ENCODE measurements at places on chromosomes 7 and 10.

DNA sequence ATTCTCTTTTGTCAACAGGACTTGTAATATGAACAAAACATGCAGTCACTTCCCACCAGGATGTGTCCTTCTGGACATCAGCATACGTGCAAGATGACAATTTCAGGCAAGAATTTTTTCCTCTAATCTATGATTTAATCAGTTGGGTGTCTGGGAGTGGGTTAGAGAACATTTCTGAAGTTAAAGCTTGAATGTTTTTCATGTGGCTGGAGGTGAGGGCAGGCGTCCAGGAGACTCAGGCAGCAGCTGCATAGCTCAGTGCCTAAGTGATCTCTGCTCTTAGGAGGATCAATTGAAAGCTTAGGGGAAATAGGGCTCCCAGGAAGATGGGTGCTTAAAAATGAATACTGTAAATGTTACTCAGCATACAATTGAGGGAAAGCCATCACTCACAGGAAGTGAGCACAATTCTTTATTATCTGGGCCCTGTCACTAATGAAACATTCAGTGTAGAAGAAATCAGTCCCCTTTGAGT, 457.6 kb upstream of the KLF6 start:
- peak; percentile 61 for DNase-seq

DNA sequence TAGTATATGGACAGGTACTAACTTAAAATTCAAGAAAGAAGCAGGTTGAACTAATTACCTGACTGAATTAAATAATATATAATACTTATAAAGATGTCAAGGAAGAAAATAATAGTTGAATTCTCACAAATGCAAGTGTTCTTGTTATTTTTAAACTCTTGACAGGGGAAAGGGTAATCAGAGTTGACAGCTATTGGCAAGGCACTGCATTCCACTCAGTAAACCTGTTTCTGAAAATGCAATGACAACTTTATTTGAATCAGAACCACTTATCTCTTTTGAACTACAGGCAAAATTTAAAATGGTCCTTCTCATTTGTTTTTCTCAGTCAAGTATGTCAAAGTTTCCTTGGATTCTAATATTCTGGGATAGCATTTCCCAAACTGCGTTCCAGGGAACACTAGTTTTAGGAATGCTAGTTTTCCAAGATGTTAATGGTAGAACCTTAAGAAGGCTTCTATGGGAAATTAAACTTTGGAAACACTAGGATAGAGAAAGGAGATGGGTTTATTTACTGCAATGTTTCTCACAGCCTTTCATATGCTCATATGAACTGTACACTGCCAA, 103.7 kb upstream of the LRRN3 start:
- DNase-seq: no peak

- DNase-seq: peak; percentile 95
Observed at GRCh38 chr7:131164025-131164925, 163.4 kb upstream of the MKLN1 start.

DNA sequence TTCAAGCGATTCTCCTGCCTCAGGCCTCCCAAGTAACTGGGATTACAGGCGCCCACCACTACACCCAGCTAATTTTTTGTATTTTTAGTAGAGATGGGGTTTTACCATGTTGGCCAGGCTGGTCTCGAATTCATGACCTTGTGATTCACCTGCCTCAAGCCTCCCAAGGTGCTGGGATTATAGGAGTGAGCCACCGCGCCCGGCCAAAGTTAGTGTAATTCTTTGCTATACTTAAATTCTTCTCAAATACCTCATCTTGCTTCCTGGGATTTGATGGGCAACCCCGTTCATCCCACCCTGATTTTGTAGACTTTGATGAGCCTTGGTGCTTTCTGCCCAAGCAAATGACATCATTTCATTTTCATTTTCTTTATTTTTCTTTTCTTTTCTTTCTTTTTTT, 54.5 kb downstream of the PAX2 start:
- no peak for DNase-seq

GRCh38 chr10:109987452-109988211, 20.2 kb upstream of the ADD3 start:
- DNase-seq: peak; percentile 41

DNA sequence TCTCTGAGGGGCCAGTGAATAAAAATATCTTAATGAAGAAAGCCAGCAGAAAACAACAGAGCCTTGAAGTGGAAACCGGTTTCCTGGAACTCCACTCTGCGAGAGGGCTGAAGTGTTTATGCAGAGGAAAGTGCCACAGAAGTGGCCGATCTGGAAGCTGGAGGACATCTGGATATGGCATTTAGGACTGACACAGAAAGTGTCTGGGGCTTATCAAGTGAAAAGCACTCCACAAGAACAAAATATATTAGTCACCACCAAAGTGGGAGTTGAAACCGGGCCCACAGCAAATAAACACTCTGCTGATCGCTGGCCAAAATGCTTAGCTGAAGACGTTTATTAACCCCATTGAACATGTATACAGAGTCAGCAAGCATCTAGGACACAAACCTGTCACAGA, 7.8 kb downstream of the NOD1 start:
- peak; percentile 16 for DNase-seq

- DNase-seq: no peak
Observed at GRCh38 chr7:114952296-114952695, 30.4 kb downstream of the MDFIC start.

GRCh38 chr10:87960230-87960629, 96.8 kb downstream of the PTEN start:
- DNase-seq: no peak

DNA sequence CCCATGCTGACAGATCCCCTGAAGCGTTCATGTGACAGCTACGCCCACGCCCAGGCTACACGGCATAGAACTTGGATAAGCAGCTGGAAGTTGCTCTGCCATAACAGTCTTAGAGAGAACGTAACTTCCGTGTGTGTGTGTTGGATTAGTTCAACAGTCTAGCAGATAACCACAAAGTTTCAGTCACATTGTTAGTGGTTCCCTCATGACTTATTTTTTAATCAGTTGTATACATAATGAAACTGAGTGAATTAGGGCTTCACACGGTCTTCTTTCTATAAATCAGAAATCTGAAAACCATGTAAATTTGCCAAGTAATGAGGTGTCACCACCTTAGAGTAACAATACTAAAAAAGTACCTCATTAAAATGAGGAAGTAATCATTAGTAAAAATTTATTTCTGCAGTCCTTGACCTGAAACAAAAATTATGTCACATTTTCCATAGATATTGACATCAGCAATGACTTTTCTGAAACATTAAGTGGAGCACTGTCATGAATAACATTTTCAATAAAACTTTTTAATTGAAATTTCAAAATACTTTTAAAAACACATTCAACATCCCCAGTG, 21.7 kb upstream of the MACC1 start:
- no peak for DNase-seq

- no peak for DNase-seq
Observed at GRCh38 chr10:111474786-111475185, 398.0 kb downstream of the ADRA2A start.

DNA sequence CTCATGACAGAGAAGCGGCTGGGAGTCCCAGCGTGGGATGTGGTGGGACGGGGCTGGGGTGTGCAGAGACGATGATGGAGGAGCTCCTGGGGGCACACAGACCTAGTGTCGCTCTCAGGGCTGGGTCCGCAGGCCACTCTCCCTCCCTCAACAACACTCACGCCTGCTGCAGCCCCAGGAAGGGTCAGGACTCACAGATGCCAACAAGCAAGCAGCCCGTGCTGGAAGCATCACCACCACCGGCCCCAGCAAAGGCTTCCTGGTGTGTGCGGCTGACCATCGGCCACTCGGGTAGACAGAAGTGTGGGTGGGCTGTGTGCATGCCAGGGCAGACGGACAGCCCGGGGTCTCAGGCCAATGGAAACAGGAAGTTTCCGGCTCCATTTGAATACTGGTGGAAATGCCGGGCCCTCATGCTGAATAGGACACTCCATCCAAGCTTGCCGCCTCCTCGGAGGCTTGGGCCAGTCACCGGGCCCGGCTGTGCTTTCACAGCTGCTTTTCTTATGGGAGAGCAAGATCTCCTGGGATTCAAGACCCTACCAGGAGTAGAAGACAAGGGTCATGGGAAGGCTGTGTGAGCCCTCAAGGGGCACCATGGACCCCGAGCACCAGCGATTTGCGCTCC, 178.1 kb downstream of the ELFN1 start:
- DNase-seq: no peak

All from kidney glomerular epithelial cell (primary cell).